ENCODE measurements at places on chromosomes 4 and X. TPM values are rescaled to one million over a fixed set of nuclear protein-coding genes. Genes with fewer than 3 reads are reported as not detected.

DNA sequence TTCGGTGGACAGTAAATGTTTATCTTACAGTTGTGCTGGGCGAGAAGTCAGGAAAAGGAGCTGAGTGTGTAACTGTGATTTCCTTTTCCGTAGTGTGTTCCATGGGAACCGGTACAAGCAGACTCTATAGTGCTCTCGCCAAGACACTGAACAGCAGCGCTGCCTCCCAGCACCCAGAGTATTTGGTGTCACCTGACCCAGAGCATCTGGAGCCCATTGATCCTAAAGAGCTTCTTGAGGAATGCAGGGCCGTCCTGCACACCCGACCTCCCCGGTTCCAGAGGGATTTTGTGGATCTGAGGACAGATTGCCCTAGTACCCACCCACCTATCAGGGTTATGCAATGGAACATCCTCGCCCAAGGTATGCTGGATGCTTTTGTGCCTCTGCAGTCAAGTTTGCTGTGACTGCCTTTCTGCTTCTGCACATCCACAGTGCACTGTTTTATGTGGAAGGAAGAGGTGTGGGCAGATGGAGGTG is 27.4 kb downstream of the NOCT start:
- H3K36me3 ChIP-seq: peaks cover 26% of the 10 kb centered on the region
- H3K4me1 ChIP-seq: peaks cover 26% of the 10 kb centered on the region
- no peaks in the 10 kb centered on the region for H3K27me3 ChIP-seq

DNA sequence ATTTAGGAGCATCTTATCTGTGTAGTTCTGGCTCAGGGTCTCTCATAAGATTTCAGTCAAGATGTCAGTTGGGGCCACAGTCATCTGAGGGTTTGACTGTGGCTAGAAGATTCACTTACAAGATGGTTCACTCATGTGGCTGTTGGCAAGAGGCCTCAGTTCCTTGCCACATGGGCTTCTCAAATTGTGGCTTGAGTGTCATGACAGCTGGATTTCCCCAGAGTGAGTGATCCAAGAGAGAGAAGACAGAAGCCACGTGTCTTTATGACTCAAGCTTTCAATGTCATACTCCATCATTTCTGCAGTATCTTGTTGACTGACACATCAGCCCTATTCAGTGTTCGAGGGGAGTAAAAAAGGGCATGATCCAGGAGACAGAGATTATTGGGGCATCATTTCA is 131.3 kb upstream of the AP1S2 start:
- H3K4me1 ChIP-seq: no peaks in the 10 kb centered on the region
- no peak overlapping the region for H3K4me3 ChIP-seq
- no peak overlapping the region for H3K27ac ChIP-seq
- no peak for DNase-seq

GRCh38 chr4:14701896-14702295 is 300.4 kb upstream of the CPEB2 start:
- H3K36me3 ChIP-seq: no peaks in the 10 kb centered on the region
- no peak for DNase-seq
- no peak overlapping the region for H3K4me3 ChIP-seq
- H3K4me1 ChIP-seq: peaks cover 5% of the 10 kb centered on the region

- peak; percentile 76 for DNase-seq
- H3K36me3 ChIP-seq: no peaks in the 10 kb centered on the region
- H3K4me3 ChIP-seq: peak overlapping the region; percentile 46
- H3K4me1 ChIP-seq: 0 out of 2 replicates have a peak, but pooled peaks cover 4% of the 10 kb centered on the region
- no peak overlapping the region for H3K27ac ChIP-seq
Measured at GRCh38 chrX:69615342-69615741, 571 bp upstream of the EDA start.

The HS6ST2 gene
- total RNA-seq: 4.8 TPM

GRCh38 chrX:113947548-113947947 is 636.3 kb upstream of the HTR2C start:
- no peaks in the 10 kb centered on the region for H3K27me3 ChIP-seq
- H3K27ac ChIP-seq: no peak overlapping the region
- DNase-seq: peak; percentile 47

The BCLAF3 gene
- total RNA-seq: 9.2 TPM

GRCh38 chrX:154735695-154736393 is 15.0 kb downstream of the GAB3 start:
- DNase-seq: no peak
- no peaks in the 10 kb centered on the region for H3K27me3 ChIP-seq
- H3K27ac ChIP-seq: no peak overlapping the region
- no peaks in the 10 kb centered on the region for H3K36me3 ChIP-seq

GRCh38 chrX:107389726-107390125 is 59.7 kb upstream of the FRMPD3 start:
- no peak overlapping the region for H3K27ac ChIP-seq
- no peak for DNase-seq
- no peaks in the 10 kb centered on the region for H3K36me3 ChIP-seq
- H3K27me3 ChIP-seq: no peaks in the 10 kb centered on the region

DNA sequence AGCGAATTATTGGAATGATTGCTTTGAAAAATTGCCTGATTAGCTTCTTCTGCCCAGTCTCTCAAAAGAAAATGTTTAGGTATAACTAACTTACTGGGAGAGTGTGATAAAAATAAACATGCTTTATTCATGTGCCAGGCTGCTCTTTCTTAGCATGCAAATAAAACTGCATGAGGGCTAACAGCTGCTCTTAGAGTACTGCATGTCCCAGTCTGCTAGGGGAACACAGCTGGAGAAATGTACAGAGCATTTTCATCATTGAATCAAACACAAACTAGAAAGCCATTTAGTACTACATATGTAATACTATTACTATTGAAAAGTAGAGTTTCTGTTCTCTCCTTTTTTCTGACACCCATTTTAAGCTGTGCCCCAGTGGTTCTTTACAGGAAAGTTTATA is 726.0 kb downstream of the GRID2 start:
- no peaks in the 10 kb centered on the region for H3K36me3 ChIP-seq
- no peak overlapping the region for H3K4me3 ChIP-seq
- DNase-seq: no peak

Data from GM23338 (cell line).